ENCODE measurements at places on chromosomes 12 and 14.

- no peak for DNase-seq
These were observed 220.2 kb downstream of the ANO6 start for GRCh38 chr12:45435945-45436710.

DNA sequence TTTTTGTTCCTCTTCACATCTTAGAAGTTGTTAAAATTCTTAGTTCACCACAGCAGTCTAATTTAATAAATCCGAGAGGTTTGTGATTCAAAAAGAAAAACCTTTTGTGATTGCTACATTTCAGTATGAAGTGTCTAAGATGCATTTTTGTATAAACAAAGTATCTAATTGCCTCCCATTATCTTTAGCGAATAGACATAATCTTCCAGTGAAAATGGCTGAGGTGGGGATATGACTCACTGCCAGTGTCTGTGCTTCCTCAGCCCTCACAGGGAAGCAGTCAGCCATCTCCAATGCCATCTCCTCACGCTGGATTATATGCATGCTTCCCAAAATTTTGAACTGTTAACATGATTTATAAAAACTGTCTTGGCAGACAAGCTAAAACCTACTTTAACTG lies 7.6 kb downstream of the GCH1 start:
- DNase-seq, result no peak

DNA sequence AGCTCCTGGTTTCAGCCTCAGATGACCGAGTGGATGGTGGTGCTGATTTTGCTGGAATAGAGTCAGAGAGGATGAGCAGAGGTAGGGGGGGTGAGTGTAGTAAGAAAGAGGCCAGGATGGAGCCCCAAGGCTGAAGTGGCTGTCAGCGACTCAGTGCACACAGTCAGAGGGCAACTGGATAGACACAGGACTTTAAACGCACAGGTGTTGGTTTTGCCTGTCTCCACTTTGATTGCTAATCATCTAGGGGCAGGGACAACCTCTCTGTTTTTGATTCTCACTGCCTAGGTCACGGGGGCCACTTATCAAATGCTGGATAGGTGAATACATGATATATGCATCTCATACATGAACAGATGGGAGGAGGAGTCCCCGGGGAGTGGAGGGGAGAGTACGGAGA lies 99.5 kb downstream of the EGLN3 start:
- DNase-seq, result no peak

- DNase-seq, result no peak
These were observed 6.5 kb downstream of the KRT86 start for GRCh38 chr12:52280796-52281560.
